ENCODE measurements at places on chromosomes 11 and 22.

DNA sequence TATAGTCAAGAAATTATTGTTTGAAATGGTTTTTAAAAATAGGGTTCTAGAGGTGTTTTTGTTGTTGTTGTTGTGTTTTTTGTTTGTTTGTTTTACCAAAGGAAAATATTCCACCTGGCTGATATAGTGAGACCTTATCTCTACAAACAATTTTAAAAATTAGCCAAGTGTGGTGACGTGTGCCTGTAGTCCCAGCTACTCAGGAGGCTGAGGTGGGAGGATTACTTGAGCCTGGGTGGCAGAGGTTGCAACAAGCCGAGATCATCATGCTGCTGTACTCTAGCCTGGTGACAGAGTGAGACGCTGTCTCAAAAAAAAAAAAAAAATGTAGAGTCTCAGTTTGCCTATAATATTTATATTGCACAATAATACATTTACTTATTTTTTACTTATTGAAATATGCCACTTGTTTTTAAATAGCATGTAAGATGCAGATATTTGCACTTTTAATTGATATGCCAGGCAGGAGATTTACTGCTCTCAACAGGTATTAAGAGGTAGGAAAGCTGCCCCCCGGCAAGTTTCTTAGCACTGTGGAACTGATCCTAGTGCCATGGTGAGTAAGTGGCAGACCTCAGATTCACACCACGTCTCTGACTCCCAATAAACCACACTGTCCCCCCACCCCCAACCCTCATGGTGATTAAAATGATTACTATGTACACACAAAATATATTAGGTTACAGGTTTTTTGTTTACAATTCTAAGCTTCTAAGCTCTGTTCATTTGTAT lies 157.4 kb downstream of the TEAD1 start:
- no peak for DNase-seq

DNA sequence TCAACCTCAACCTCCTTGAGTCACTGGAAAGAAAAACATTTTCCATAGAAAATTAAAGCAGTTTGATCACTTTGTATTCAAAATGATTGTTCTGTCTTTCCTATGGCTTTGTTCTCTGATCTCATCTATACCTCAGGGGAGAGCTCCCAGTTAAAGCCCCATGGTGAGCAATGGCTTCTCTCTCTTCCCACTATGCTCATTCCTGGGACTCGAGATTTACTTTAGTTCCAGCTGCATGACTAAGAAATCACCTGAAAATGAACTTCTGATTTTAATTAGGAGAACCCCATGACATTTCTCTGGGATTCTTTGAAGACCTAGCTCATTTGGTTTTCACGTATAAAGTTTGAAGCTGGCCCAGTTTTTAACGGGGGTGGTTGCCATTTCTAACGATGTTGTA lies 921.5 kb downstream of the OPCML start:
- DNase-seq, result no peak

GRCh38 chr22:37030560-37031281 lies 11.2 kb downstream of the MPST start:
- no peak for DNase-seq

GRCh38 chr11:96075532-96075959 lies 151.6 kb upstream of the MTMR2 start:
- no peak for DNase-seq

- DNase-seq, result no peak
These were observed 129.5 kb upstream of the TBCEL start for GRCh38 chr11:120894202-120894985.

DNA sequence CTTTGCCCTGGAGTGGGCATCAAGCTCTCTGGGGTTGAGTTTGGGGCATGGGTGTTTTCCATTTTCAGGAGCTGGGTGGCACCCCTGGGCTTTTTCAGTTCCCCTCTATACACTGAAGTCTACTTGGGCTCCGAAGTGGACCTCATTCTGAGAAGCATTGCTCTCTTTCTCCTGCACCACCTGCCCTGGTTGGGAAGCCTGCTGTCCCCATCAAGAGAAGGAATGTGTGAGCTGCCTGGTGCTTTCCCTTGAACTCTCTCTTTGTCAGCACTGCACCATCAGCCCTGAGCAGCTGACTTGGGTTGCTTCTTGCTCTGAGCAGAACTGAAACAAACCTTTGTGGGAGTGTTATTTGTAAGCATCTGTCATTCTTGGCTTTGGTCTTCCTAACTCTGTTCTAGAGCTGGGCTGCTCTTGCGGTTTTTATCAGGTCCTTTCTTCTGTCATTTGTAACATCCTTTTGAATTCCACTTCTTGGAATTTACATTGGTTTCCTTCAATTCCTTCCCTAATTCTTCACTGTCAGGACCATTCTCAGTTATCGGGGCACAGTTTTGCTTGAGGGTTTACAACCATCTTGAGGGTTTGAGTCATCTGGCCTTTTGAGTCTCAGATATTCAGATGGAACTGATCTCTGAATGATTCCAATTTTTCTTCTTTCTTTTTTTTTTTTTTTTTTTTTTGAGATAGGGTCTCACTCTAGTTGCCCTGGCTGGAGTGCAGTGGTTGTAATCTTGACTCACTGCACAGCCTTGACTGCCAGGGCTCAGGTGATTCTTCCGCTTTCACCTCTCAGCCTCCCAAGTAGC lies 20.5 kb downstream of the UBE2L3 start:
- peak; percentile 52 for DNase-seq

- DNase-seq, result no peak
These were observed 19.5 kb upstream of the TPH1 start for GRCh38 chr11:18065572-18065971.

GRCh38 chr11:64893194-64894069 lies 15.0 kb upstream of the EHD1 start:
- DNase-seq, result no peak

GRCh38 chr22:28937206-28938025 lies 54.0 kb downstream of the ZNRF3 start:
- no peak for DNase-seq

- DNase-seq, result no peak
These were observed at the start of gene HORMAD2 for GRCh38 chr22:30079952-30080533. Gene HORMAD2, plus strand, starts transcription at chr22:30080464. Its CDS starts 13,489 bp downstream, at chr22:30093953.

DNA sequence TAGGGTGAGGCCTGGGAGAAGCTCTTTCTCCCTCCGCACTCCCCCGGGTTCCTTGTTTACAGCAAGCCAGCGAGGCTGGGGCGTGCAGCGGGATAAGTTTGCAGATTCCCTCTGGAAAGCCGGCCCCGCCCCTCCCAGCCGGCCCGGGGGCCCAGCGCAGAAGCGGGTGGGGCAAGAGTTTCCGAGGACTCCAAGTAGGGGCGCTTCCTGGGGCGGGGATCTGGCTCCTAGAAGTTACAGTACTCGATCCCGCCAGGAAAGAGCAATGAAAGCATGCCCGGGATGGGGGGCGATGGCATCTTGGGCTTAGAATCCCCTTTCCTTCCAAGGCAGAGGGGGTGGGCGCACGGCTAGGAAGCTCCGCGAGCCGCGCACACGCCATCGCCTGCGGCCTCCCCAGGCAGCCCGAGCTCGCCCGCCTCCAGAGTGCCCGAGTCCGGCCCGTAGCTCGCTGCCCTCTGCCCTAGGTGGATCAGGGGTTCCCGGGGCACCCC lies 385 bp downstream of the TST start:
- no peak for DNase-seq

GRCh38 chr22:38733329-38733723 lies 22.5 kb downstream of the SUN2 start:
- DNase-seq, result peak; percentile 63

DNA sequence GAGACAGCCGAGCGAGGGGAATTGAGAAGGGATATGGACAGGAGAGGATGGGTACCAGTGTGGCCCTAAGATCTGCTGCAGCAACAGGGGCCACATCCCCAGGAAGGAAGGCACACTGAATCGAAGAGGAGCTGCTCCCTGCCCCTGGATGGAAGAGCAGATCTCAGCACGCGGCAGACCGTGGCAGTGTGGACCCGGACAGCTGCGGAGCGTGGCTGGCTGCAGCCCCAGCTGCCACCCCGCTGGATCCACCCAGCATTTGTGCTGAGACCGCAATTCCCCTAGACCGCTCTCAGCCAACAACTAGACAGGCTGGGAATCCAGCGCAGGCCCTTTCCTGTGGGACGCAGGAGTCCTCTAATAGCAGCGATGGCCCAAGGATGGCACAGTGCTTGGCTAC lies 94.7 kb downstream of the NECTIN1 start:
- no peak for DNase-seq

GRCh38 chr11:66974724-66975404 lies at the start of gene C11orf86:
Gene C11orf86, plus strand, starts transcription at chr11:66975304. Its CDS starts 59 bp downstream, at chr11:66975363.
- DNase-seq, result no peak

- no peak for DNase-seq
These were observed 36.3 kb downstream of the SLC5A1 start for GRCh38 chr22:32079130-32080089.

DNA sequence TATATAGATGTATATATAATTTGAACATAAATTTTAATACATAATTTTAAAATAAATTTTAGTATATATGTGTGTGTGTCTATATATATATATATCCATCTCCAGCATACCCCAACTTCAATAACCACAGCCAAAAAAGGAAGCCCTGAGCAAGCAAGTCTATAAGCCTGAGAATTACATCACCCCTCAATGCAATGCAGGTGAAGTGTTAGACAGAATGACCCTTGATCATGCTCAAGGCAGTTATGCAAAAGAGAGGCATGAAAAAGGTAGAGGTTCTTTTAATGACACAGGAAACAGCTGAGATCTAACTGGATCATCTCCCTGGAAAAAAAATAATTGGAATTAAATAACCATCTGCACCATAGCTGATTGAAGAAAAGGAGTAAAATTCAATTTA lies 557.9 kb upstream of the ANO5 start:
- DNase-seq, result no peak

GRCh38 chr11:342328-342727 lies 21.7 kb upstream of the IFITM3 start:
- no peak for DNase-seq

- DNase-seq, result no peak
These were observed 650.7 kb downstream of the FAM181B start for GRCh38 chr11:82082976-82083375.

- DNase-seq, result no peak
These were observed 7.0 kb downstream of the GRAMD4 start for GRCh38 chr22:46626911-46627805.

DNA sequence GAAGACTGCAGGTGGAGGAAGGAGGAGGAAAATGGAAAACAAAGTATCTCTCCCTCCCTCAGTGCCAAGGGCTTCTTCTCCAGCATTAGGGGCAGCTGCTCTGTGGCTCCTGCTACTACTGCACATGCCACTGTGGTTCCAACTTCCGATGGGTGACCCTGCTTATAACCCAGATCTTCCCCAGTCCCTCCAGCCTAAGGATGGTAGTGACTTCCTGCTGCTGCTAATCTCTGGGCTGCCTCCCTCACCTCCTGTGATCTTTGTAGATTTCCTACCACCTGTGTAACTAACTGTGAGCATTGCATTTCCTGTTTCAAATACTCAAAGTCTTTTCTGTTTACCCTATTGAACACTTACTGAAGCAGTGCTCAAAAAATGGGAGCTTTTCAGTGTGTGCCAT lies 28.7 kb upstream of the TRPC6 start:
- no peak for DNase-seq

DNA sequence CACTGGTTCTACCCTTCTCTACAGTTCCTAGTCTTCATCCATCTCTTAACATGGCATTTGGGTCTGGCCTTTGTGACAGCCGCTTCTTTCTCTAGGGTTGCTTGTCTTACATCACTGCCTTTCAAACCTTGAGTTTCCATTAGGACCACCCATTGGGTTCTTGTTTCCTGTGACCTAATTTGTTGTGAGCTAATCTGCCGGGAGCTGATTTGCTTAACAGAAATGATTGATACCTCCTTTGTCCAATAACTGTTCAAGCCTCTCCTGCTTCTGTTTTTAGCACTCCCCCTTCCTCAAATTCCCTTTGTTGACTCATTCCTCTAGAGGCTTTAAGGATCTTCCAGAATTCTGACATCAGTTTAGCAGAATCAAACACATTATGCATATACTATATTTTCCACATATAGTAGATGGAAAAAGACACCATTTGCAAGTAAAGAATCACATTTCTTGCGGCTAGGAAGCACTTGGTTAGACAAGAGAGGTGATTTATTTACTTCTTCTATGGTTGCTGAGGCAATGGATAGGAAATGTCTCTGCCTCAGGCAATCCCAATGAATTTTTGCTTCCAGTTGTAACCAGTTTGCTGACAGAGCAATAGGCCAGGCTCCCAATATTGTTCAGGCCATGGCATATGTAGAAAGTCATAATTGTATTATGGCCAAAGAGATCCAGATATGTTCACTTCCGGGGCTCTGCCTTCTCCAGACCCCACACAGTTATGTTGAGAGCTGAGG lies 130.7 kb downstream of the SNX19 start:
- no peak for DNase-seq

DNA sequence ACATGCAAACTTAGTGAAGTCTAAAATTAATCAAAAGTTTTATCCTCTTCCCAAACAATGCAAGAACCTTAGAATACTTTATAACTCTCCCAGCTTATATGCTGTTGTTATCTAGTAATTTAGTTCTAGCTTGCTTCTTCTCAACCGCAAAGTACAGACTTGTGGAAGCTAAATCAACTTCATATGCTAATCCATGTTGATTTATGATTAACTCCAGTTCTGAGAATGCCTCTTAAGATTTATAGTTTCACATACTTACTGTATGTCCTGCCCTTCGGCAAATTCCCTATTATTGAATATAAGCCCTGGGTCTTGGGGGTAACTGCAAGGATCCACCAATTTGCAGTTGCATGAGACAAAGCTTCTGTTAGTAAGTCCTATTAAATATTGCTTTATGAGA lies 17.6 kb upstream of the SLC35F2 start:
- DNase-seq, result no peak

GRCh38 chr11:66035653-66036333 lies 9.5 kb upstream of the CATSPER1 start:
- no peak for DNase-seq

DNA sequence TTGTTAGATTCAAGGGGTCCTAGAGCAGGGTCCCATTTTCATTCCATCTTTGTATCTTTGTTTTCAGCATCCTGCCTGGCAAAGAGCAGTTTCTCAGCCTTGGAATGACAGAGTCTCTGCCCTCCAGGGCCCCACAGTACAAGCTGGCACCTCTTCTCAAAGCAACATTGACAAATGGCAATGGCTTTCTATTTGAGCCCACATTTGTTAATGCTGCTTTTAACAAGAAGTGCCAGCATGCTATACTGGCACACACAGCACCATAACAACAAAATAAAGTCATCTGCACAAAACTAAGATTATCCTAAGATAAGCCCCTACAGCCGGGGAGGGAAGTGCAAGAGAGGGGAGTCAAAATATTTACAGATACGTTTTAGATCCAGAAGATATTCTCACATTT lies 309.7 kb upstream of the C11orf87 start:
- DNase-seq, result no peak

DNA sequence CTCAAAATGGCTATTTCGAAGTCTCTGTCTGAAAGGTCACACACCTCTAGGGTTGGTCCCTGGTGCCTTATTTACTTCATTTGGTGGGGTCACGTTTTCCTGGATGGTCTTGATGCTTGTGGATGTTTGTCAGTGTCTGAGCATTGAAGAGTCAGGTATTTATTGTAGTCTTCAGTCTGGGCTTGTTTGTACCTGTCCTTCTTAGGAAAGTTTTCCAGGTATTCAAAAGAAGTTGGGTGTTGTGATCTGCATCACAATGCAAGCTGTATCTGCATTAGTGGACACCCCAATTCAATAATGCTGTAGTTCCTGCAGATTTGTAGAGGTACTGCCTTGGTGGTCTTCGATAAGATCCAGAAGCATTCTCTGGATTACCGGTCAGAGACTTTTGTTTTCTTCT lies 63.5 kb upstream of the TP53AIP1 start:
- no peak for DNase-seq
